SHP77 treated with DMSO at 0.1 percent for 48 hours (cell line): ENCODE measurements at places on chromosomes 5 and 9.

- DNase-seq: no peak
Measured at GRCh38 chr5:96143450-96143849, 181.8 kb upstream of the ELL2 start.

DNA sequence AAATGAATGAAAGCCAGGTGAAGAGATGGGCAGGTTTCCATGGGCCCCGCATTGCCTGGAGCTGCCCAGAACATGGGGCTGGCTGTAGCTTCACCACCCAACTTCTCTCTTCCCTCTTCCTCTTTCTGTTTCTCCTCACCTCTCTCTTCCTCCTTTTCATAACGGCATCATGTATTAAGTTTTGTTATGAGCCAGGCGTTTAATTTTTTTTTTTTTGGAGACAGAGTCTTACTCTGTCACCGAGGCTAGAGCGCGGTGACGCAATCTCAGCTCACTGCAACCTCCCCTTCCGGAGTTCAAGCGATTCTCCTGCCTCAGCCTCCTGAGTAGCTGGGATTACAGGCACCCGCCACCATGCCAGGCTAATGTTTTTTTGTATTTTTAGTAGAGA, 13.0 kb upstream of the SPINK4 start:
- DNase-seq: no peak

GRCh38 chr5:68251804-68252522, 36.4 kb downstream of the PIK3R1 start:
- DNase-seq: no peak

GRCh38 chr5:152527358-152528052, 122.4 kb upstream of the NMUR2 start:
- no peak for DNase-seq

- no peak for DNase-seq
Measured at GRCh38 chr5:123438244-123438643, 15.0 kb upstream of the CEP120 start.

DNA sequence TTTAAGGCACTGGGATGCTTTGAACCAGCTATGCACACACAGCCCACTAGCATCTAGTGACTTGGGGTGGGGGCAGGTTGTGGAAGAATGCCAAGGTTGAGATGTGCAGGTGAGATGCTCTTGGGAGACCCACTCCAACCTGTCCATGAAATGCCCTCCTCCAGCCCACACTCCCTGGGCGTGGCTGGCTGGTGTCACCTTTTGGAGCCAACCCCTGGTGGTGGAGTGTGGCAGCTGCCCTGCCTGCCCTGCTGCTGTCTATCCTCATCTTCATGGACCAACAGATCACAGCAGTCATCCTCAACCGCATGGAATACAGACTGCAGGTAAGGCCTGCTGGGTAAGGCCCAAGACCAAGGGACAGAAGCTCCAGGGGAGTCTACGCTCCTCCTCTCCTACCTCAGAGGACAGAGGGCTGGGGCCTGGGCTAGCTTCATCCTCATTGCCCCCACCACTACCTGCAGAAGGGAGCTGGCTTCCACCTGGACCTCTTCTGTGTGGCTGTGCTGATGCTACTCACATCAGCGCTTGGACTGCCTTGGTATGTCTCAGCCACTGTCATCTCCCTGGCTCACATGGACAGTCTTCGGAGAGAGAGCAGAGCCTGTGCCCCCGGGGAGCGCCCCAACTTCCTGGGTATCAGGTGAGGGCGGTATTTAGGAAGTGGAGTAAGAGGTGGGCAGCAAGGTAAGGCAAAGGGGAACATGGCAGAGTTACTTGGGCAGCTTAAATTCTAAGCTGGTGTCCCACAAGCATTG, 7.4 kb downstream of the SLC4A9 start:
- DNase-seq: no peak

DNA sequence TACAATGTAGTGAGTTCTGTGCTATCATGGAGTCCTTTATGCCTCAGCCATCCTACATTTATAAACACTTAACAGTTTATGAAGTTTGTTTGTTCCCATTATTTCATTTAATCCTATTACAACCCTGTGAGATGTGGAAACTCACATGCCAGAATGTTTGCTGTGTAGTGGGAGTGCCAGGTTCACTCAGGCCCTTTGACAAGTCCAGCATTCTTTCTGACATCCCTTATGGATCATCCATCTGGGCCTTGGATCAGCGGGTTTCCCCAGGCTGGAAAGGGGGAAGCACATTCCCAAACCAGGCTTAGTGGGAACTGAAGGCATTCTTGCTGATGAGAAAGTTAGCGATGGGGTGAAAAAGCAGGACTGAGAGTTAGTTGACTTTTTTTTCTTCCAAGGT, 128.1 kb upstream of the OTULINL start:
- DNase-seq: no peak

- no peak for DNase-seq
Measured at GRCh38 chr5:19497229-19497815, 490.7 kb downstream of the CDH18 start.

DNA sequence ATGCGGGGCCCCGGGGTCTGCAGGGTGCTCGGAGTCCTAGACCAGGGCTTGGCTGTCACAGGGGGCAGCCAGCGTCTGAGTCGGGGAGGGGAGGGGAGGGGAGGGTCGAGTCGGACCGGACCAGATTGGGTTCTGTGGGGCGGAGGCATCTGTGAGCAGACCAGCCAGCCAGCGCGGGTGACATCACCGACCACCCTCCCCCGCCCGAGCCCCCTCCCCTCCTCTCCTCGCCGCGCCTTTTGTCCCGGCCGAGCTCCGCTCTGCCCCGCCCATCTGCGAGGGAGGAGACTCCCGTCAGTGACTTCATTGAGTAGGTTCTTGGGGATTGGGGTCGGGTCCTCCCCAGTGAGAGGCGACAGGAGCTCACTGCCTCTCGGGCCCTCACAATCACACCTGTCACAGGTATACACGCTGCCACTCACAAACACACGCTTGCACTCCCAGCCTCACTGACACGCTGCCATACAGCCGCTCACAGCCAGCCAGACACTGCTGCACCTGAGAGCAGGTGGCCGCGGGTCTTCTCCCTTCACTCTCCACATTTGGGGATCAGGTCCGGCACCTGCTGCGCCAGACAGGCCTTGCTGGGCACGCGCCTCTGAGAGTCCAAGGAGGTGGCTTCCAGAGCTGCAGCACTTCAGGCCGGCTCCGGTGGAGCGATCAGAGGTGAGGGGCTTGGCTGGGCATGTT, 546 bp downstream of the DNAJB5 start:
- DNase-seq: no peak

GRCh38 chr5:171629628-171630349, 155.8 kb upstream of the SMIM23 start:
- peak; percentile 13 for DNase-seq

GRCh38 chr9:92455217-92455616, 27.1 kb downstream of the ASPN start:
- DNase-seq: peak; percentile 3

DNA sequence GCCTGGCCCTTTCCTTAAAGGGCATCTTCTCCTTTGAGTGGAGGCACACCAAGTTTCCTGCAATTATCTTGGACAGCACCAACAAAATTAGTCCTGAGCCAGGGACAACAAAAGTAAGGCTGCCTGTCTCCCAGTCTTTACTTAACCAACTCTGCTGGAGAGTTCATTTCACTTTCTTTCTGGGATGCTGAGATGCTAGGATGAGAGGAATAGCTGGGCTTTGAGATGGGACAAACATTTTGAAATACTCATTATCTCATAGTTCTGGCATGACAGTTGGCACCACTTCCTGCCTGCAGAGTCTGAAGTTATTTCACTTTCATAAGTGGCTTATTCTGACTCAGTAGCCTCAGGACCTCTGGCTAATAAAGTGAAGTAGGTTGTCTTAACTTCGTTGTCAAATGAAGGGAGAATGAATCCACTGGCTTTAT, 157.0 kb downstream of the C9orf152 start:
- no peak for DNase-seq

DNA sequence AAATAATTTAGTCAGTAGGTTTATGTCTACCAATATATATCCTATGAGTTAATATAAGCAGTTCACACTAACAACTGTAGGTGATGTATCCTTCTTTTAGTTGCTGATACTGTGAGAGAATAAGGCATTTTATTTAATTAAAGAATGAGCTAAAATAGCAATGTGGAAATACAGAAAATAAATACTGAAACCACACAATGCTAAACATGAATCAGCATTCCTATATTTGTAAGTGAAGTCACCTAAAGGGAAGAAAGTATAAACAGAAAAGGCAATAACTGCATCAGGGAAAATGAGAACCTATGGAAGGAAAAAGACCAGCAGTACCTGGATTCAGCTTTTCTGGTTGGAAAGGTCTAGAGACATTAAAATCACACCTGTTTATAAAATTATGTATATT, 336.0 kb downstream of the PDE4D start:
- DNase-seq: no peak

DNA sequence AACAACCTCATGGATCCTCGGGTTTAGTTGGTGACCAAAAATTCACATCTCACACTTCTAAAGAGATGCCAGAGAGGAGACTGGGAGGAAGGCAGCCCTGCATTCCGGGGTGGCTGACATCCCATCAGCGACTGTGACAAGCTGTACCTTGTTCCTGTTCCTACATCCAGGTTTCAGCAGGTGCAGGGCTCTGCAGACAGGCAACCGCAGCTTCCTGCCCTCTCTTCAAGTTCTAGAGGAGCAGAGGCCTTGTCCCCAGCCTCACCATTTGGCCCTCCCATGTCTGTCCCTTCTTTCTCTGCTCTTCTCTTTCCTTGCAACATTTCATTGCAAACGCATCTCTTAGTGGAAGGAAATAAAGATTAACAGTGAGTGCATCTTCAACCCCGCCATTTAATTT, 454.6 kb downstream of the IRX1 start:
- DNase-seq: no peak

DNA sequence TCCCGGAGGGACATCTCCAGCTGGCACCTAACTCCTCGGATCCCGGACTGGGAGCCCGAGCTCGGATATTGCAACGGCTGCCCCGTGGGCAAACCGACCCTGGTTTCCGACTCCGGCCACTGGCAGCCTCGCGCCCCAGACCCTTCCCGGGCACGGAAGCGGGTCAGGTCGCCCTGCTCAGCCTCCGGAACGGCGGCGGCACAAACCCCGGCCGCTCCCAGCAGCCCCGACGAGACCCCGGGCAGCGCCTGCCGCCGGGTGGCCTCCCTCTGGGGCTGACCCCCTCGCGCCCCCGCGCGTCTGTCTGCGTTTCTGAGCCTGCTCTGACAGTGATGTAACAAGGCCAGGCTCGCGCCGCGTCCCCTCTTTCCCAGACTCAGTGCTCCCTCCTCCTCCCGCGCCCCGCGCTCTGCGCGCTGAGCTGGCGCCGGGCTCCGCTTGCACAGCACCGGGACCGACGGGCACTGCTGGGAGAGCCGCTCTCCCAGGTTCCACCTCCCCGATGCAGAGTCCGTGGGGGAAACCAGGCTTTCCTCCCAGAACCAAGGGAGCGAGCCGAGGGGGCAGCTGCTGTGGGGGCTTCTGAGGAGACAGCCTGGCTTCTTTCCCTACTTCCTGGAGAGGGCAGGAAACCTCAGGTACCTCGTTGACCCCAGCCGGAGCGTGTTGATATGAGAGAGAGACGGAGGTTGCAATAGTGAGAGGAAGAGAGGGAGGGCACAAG, at the start of gene TMEM215:
Gene TMEM215, plus strand, starts transcription at position 373 of the 724 bp plus-strand sequence. CDS start 644 bp downstream, outside the sequence.
- no peak for DNase-seq

- no peak for DNase-seq
Measured at GRCh38 chr5:148179234-148179824, 11.0 kb downstream of the SPINK14 start.

- DNase-seq: no peak
Measured at GRCh38 chr9:71755869-71756268, 12.4 kb downstream of the CEMIP2 start.

- DNase-seq: no peak
Measured at GRCh38 chr9:128122809-128123175, 4.7 kb downstream of the PTGES2 start.

- no peak for DNase-seq
Measured at GRCh38 chr9:80937645-80938044, 751.7 kb downstream of the TLE1 start.

GRCh38 chr5:155759984-155760383, 567.0 kb upstream of the SGCD start:
- DNase-seq: no peak

- no peak for DNase-seq
Measured at GRCh38 chr5:52523701-52524100, 264.0 kb upstream of the ITGA1 start.

DNA sequence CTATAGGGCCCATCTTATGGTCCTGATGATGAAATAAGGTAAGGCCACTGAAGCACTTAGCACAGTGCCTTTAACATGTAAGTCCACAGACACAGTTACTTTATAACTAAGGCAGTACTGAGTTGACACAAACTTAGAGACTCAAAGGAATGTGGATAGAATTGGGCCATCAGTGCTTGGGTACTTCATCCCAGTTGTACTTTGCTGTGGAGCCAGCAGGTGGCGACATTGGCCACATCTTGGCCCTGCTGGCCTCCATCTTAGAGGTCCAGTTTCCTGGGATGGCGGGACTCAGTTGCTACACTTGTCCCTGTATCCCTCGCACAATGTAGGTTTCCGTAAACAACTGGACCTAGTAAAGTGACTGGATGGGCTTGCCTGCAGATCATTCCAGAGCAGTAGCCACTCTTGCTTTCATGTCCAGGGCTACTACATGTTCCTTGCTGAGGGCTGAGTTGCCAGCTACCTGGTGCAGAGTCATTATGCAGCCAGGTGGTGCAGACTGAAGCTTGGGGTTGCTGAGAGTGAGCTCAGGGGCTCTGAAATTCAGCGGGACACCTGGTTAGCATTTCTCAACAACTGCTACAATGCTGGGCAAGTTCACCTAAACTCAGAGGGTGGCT, 10.6 kb downstream of the MTAP start:
- no peak for DNase-seq

- DNase-seq: no peak
Measured at GRCh38 chr5:179381691-179382090, 36.4 kb upstream of the ADAMTS2 start.

DNA sequence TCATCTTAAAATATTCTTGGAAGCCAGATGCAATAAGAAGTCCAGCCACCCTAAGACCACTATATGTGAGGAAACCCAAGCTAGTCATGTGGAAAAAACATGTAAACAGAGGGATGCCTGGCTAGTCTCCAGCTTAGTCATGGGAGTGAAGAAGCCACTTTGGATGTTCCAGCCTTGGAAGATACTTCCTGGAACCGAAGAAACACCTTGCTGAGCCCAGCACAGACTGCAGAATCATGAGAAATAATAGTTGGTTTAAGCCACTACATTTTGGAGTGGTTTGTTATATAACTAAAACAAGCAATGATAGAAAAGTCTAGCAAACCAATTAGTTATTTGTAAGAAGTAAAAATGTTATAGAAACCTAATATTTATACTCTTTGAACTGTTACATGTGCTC, 12.6 kb downstream of the DHX29 start:
- DNase-seq: no peak

DNA sequence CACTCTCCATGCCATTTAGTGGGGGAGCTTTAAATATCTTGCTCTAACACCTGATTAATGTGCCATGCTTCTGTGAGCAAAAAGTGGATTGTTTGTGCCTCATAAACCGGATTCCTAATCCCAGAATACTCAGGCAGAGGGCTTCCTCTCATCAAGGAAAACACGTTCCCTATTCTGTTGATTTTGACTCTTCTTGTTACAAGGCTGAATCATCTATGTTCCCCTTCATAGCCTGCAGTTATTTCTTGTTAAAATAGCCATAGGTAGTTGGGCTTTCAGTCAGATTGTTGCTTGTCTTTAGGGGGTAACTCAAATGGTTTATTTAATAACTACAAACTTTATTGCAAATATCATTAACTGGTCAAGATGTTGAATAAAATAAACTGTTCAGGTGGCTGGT, 26.6 kb downstream of the ROPN1L start:
- no peak for DNase-seq

- DNase-seq: no peak
Measured at GRCh38 chr5:131194725-131195124, 24.0 kb downstream of the LYRM7 start.

- no peak for DNase-seq
Measured at GRCh38 chr9:6759185-6759977, 1.6 kb downstream of the KDM4C start.
